CD4-positive, alpha-beta T cell treated with Interferon gamma for 1 hour (primary cell): ENCODE measurements at places on chromosomes 2 and 18.

- DNase-seq = no peak
These were observed 31.5 kb downstream of the EPB41L5 start for GRCh38 chr2:120044336-120044735.

- DNase-seq = peak; percentile 67
These were observed at the start of gene ACVR1C for GRCh38 chr2:157628477-157629415. Gene ACVR1C, minus strand, starts transcription at chr2:157628864. Its CDS starts 220 bp downstream, at chr2:157628644.

GRCh38 chr2:136111711-136112110 is 6.2 kb downstream of the CXCR4 start:
- no peak for DNase-seq

DNA sequence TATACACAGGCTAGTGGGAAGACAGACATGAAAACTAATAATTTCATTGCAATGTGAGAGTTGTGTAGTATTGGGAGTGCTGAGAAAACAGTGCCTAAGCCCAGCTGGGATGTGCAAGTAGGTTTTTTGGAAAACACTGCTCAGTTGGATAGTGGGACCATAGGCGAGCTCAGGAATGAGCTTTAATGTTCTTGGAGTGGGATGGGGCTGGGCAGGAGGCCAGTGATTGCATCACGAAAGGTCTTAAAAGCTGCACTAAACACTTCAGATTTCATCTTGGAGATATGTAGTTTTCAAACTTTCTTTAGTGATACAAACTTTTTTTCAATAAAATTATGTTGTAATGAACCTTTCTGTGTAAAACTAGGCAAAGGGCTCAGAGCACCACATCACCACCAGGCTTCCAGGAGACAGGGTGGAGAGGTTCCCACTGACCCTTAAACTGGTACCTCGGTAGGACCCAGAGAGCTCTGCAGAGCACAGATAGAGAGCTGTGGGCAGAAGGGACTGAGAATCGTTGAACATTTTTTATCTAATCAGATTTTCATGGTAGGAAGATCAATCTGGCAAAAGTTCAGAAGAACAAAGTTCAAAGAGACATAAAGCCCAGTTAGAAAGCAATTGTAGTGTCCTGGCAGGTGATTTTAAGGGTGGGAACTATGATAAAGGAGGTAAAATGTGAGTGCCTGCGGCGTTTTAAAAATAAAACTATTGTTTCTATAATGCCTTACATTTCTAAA is 176.2 kb downstream of the TRABD2A start:
- DNase-seq = no peak

- DNase-seq = no peak
These were observed 38.4 kb downstream of the CYP26B1 start for GRCh38 chr2:72109291-72109690.

DNA sequence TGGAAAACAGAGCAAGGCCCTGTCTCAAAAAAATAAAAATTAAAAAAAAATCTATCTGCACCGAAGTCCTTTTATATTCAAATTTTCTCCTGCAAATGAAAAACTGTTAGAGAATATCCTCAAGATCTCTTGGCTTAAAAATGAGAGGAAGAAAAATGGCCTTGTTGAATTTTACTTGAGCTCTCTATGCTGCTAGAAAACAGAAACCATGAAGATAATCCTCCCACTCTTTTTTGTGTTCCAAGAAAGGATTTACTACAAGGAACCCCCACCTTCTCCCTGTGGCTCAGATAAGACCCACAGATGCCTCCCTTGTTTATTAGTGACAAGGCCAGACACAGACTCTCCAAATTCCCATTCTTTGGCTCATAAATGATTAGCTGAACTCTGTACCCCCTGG is 71.0 kb downstream of the SGPP2 start:
- DNase-seq = no peak

GRCh38 chr2:28234807-28235206 is 157.9 kb upstream of the FOSL2 start:
- no peak for DNase-seq

DNA sequence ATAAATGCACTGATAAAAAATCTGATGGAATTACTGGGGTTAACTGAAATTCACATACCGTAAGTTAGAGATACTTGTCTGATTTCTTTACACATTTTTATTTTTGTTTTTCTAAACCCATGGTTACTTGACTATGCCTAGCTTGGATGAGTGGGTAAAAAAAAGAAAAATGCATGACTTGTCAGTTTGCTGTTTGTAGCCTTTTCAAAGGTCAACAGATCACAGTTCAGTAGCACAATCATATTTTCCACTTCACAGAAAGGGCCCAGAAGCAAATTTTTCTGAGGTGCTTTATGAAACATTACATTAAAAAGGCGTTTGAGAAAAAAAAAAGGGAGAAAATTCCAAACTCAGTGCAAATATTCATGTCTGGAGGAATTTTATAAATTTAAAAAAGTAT is 16.4 kb downstream of the SLC16A14 start:
- no peak for DNase-seq

DNA sequence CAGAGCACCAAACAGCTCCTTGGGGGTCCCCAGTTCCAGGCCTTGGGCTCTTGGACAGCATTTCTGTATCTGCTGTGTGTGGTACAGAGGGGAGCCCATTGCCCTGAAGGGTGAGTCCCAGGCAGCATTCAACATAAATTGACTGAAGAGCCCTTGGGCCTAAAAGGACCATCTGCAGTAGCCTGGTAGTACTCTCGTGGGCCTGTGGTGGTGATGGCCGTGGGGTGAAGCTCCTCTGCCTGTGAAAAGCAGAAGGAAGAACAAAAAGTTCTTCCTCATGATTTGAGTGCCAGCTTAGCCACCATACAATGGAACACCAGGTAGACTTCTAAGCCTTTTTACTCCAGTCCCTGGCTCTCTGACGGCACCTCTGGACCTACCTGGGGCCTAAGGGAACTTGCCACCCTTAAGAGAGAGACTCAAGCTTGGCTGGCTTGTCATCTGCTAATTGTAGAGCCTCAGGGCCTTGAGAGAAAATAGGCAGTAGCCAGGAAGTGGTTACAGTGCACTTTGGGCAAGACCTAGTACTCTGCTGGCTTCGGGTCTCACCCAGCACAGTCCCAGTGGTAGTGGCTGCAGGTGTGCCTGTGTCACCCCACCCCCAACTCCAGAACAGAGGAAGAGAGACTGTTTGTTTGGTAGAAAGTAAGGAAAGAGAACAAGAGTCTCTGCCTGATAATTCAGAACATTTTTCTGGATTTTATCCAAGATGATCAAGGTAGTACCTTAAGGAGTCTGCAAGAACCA is 84.6 kb upstream of the CERS6 start:
- DNase-seq = no peak

- no peak for DNase-seq
These were observed 267.2 kb downstream of the EPHA4 start for GRCh38 chr2:221304916-221305315.

GRCh38 chr2:237549216-237549615 is 17.2 kb upstream of the PRLH start:
- DNase-seq = no peak

DNA sequence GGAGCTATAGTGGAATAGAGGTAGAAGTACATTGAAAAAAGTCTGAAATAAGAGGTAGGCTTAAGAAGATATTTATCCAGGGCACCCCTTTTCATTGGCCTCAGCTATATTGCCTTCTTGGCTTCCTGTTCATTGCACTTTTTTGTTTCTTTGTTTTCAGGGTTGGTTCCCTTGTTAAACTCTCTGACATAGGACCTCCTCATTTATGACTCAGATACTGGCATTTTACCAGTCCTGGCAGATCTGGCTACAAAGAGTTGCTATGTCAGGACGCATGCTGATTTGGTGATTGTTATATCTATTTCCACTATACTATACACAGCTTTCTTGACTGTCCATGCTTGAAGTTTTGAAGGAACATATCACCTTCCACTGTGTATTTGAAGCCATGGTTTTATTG is 60.0 kb downstream of the GCA start:
- DNase-seq = no peak

- no peak for DNase-seq
These were observed 205.8 kb downstream of the ANAPC1 start for GRCh38 chr2:111678161-111678560.

DNA sequence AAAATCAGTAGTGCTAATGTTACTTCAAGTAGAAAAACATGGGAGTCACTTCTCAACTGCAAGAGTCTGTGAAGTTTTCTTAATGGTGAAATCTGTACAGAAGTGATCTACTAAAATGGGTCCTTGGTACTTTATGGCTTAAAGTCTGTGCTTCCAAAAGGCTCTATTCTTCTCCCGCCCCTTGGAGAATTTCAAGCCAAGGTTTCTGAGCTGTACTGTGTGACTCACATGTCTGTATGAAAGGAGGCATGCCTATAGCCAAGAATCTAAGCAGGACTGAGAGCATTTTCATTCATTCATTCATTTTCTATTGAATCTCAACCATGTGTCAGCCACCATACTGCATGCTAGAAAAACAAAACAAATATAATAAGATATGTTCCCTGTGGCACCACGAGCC is 19.8 kb upstream of the DDX18 start:
- no peak for DNase-seq

- no peak for DNase-seq
These were observed 227.4 kb downstream of the AGPS start for GRCh38 chr2:177619986-177620385.

DNA sequence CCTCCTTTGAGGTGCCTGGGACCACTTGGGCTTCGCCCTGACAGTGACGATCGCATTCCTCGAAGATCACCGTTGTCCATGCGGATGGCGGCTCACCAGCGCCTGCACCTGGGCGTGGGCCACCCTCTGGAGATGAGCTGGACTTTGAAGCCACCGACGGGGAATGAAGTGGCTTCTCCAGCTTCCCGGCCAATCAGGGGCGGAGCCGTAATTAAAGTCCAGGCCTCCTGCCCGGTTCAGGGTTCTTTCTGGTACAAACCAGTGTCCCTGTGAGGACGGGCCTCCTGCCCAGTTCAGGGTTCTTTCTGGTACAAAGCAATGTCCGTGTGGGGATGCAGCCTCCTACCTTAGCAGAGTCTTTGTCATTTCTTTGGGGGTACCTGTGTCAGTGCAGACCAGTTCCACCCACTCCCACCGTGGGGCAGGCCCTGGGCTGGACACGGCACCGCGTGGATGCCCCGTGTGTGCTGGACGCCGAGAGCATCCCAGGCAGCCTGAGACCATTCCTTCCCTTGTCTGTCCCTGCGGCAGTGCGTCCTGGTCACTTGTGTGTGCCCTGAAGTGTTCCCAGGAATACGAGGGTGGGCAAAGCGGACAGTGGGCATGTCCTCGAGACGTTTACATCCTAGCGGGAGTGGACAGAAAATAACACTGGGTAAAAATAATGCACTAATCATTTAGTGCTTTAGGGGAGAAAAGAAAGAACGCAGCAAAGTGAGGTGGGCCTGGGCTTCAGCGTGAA is 55.0 kb downstream of the KCNG2 start:
- DNase-seq = no peak

DNA sequence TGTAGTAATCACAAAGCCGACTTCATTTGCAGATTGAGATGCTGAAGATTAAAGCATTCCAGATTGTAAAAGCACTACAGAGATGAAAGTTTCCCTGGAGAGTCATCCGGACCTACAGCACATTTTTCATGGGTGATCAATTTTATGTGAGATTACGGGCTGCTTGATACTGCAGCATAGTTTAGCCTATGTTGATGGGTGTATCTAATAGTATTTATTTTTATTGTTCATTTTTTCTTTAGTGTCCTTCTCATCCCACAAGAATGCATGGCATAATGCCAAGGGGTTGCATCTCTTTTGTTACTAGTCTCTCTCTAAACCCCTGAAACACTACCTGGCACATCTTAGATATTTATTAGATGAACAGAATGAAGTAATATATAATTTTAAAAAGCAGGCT is 240.4 kb downstream of the MBD2 start:
- DNase-seq = no peak

DNA sequence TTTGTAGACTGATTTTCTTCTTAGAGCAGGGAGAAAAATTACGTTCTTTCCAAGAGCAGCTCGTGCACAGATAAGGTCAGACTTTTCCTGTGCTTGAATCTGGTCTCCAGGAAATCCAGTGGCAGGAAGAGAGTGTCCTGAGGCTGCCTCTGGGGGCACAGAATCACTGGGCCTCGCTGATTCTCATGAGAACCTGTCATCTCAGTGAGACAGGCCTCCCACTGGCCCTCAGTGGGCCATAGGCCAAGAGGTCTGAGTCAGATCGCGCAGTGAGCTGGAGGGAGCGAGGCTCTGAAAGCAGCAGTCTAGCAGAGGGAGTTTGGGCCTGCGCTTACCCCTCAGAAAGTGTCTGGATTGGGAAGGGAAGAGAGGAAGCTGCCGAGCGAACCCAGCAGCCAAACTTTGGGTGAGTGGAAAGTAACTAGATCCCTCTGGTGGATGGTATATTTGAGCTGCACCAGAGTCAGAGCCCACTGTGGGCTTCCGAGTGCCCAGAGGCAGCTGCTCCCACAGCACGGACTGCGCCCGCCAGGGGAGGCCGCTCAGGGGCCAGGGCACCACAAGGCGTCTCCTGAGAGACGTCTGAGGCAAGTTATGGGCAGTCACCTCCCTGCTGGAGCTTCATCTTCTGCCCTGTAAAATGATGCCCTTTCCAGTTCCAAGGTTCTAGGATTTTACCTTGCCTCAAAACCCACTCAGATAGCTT is 8.2 kb downstream of the GDF7 start:
- no peak for DNase-seq

DNA sequence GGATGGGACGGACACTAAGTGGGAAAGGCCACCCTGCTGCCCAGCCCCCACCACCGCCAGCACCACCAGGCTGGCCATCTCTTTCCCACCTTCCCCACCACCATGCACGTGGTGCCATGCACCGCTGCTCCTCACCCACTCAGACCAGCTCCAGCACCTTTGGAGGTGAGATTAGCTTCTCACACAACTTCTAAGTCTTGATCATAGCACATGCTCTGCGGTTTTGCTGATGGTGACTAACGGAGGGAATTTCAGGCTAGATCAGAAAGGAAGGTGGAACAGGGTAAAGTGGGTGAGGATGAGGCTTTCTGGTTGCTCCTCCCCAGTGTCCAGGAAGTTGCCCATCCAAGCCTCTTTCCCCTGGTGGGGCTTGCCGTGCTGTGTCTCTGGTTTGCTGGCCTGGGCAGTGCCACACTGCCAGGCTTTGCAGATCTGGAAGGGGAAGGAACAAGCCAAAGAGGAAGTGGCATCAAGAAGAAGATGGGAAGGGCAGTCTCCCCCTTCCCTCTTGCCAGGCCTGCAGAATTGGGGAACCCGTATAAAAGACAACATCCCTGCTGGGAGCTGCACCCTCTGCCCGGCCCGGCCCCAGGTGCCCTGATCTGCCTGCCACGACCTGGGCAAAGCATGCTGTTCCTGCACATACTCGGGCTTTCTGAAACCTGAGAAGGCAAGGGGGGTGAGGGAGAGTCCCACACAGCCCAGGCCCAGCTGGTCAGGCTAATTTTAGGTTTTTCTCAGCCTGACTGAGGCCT is 44.3 kb upstream of the CAB39 start:
- peak; percentile 52 for DNase-seq

GRCh38 chr2:128590309-128591021 is 271.8 kb upstream of the HS6ST1 start:
- no peak for DNase-seq

GRCh38 chr2:13001408-13001807 is 284.7 kb downstream of the TRIB2 start:
- no peak for DNase-seq

- no peak for DNase-seq
These were observed 427.7 kb downstream of the TGIF1 start for GRCh38 chr18:3877678-3878077.

GRCh38 chr2:38794235-38794946 is 16.4 kb downstream of the GEMIN6 start:
- DNase-seq = no peak

GRCh38 chr2:219042157-219042556 is 841 bp upstream of the CFAP65 start:
- no peak for DNase-seq

GRCh38 chr2:219059725-219060682 is 717 bp downstream of the IHH start:
- DNase-seq = no peak

GRCh38 chr2:202165945-202166344 is 72.5 kb downstream of the SUMO1 start:
- DNase-seq = no peak

- DNase-seq = no peak
These were observed 1.8 kb upstream of the ZC3H8 start for GRCh38 chr2:112256654-112257053.
